ENCODE measurements at places on chromosomes 2 and 18.

GRCh38 chr2:145408980-145409379 is 889.1 kb upstream of the ZEB2 start:
- no peak for DNase-seq

- DNase-seq: no peak
Measured at GRCh38 chr2:178315488-178315948, 121.2 kb downstream of the OSBPL6 start.

DNA sequence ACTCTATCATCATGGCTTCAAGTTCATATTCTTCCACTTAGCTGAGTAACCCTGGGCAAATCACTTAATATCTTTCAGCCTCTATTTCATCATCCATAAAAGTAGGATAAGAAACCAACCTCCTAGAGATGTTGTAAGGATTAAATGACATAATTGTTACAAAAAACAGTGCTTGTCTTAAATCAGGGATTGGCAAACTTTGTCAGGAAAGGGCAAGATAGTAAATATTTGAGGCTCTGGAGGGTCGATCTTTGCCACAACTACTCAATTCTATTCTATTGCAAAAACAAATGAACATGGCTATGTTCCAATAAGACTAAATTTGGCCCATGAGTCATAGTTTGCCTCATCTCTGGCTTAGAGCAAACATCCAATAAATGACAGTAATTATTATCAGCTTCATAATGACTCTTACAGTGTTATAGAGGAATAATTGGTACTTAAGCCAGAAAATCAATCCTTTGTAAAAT is 184.7 kb downstream of the SATB2 start:
- no peak for DNase-seq

GRCh38 chr2:86233436-86233835 is 34.2 kb downstream of the MRPL35 start:
- no peak for DNase-seq

DNA sequence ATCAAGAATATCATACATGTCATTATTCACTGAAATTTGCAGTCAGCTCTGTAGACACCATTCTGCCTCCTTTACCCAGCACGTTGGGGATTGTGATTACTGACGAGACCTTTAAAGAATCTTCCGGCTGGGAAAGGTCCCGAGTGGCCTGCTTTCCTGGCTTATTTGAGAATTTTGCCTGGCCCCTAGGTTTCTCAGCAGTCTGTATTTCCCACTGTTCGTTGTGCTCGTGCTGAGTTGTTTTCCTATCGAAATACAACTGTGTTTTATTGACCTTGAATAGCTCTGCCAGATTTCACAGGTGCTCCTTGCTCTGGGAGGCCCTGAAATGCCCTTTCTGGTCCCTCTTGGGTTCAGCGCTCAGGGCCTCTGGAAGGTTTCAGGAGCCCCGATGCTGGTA is 94.9 kb downstream of the AGAP1 start:
- no peak for DNase-seq

GRCh38 chr2:240509667-240510512 is 47.9 kb downstream of the ANKMY1 start:
- DNase-seq: no peak

Data from activated naive CD8-positive, alpha-beta T cell treated with anti-CD3 and anti-CD28 coated beads, Interleukin-2, amount 50 U/mL, for 16 hours (primary cell).